ENCODE measurements at places on chromosomes 4 and X.

GRCh38 chrX:40468033-40468846 is 112.5 kb upstream of the ATP6AP2 start:
- DNase-seq = no peak

- DNase-seq = no peak
Observed at GRCh38 chr4:139282721-139283075, 2.7 kb upstream of the MGARP start.

DNA sequence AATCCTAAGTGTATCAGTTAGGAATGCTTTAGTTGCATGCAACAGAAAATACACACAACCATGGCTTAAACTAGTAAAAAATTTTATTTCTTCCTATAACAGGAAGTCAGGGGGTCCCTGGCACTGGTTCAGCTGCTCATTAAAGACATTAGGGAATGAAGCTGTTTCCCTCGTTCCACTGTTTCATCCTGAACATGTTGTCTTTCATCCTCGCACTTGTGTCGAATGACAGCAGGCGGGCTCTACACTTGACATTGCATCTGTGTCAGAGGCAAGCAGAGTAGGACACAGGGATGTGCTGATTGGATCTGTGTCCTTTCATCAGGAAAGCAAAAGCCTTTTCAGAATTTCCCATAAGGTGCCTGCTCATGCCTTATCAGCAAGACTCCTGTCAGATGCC is 22.8 kb upstream of the C1QTNF7 start:
- DNase-seq = no peak

- no peak for DNase-seq
Observed at GRCh38 chr4:70768301-70768948, 46.7 kb downstream of the RUFY3 start.

GRCh38 chr4:5184606-5185005 is 133.3 kb downstream of the STK32B start:
- DNase-seq = no peak

DNA sequence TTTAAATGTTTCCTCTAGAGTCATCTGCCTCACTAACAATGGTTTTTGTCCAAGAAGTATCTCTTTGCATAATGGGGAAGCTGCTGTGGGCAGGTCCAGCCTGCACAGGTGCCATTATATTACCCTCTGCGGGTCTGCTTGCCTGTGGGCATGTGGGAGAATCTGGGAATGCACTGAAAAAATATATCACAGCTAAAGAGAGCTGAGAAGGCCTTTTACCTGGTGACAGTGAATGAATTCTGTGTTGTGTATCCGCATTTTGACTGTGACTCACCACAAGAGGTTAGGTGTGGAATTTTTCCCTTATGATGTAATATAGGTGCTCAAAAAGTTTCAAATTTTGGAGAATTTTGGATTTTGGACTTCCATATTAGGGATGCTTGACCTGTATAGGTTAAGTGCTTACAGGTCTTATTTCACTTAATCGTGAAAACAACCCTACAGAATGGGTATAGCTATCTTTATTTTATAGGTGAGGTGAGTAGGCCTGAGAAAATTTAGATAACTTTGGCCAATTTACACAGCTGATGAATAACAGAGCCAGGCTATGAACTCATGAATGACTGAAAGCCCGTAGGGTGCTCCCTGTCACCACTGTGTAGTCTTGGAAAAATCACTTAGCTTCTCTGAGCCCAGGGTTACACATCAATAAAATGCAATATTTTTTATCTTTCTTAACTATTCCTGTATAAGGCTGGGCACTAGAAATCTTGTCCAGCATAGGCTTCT is 198.0 kb upstream of the EPHA5 start:
- no peak for DNase-seq

GRCh38 chr4:150578745-150579501 is 3.0 kb upstream of the MAB21L2 start:
- DNase-seq = no peak

DNA sequence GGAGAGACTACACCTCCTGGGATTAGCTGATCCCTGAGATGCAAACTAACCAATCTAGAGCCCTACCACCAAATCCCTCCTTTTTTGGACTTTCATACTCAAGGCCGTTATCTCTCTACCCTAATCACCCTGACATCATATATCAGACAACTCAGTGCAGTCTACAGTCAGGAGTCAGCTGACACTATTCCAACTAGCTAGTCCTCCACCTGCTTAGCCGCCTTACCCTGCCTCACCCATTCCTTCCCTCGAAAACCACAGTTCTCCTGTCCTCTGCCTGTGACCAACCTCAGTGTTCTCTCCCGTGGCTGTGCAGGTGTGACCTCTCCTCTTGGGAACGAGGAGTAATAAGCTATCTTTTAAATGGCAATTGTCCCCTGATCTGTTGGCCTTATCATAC is 1.8 kb upstream of the PPEF2 start:
- DNase-seq = no peak

GRCh38 chr4:1512738-1513660 is 106.8 kb upstream of the NKX1-1 start:
- no peak for DNase-seq

- no peak for DNase-seq
Observed at GRCh38 chr4:8723222-8723980, 130.8 kb downstream of the CPZ start.

DNA sequence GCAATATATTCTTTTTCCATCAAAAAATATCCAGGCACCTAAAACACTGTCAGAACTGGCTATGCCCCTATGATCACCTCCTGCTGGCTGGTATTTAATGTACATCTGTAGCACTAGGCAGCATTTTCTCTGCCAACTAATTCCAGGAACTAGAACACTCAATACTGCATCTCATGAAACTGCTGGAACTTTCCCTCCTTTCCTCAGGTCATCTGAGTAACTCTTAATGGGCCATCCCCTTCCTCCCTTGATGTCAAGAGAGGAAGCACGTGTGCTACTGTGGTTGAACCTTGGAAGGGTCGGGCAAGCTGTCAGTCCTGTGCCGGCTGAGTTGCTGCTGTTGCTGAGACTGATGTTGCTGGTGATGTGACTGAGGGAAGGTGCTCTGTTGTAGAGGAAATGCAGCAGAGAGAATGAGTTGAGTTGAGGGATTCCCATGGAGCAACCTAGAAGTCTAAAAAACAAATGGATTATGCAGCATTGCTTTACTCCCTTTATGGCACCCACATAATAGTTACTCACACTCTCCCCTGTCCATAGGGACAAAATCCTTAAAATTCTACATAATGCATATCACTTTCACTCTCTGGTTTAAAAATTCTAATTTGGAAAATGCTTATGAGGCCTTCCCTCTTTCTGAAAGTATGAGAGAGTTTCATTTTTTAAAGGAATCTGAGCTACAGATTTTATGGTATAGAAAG is 39.5 kb downstream of the TMEM165 start:
- no peak for DNase-seq

DNA sequence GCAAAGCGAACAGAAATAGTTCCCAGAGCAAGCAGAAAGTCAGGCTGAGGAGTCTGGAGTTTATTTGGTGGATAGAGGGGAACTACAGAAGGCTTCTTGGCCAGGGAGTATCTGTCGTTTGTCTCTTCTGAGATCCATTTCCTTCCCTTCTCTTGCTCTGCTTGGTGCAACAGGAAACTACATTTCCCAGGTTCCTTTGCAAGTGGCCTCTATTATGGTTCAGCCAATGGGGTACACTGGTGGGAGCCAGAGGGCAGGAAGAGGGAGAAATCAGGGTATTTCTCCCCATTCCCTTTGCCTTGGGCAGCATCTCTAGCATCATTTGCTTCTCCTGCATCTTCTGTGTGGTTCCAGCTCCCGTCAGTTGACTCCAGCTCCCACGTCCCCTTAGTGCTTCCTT is 142.1 kb downstream of the BCOR start:
- DNase-seq = no peak

GRCh38 chr4:18513861-18514260 is 492.3 kb upstream of the LCORL start:
- DNase-seq = no peak

DNA sequence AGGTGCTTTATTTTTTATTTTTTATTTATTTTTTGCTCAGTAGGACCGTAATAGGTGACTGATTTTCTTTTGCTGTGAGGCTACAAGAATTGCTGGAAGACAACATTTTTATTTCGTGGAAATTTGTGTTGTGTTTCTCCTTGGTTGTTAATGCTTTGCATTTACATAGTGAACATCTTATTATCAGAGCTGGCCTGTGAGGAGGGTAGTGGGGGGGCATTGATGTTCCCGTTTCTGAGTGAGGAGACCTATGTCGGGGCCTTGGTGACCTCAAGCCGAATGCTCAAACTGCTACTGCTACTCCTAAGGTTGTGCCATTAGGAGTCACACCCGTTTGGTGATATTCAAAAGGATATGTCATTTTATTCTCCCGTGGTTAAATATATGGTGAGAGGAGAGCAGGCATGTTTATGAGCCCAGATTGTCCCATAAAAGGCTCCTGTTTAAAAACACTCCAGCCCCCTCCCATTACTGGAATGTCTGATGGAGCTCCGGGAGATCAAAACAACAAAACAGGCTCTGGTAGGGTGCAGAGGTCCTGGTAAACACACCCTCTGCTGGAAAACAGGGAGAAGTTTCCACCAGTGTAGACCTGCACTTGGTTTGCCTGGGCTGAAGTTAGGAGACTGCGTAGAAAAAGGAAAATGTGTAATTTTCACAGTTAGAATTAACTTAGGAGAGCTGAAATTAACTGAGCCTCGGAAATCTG is 5.6 kb downstream of the PDGFRA start:
- no peak for DNase-seq

- DNase-seq = no peak
Observed at GRCh38 chrX:16914058-16914457, 32.4 kb upstream of the REPS2 start.

DNA sequence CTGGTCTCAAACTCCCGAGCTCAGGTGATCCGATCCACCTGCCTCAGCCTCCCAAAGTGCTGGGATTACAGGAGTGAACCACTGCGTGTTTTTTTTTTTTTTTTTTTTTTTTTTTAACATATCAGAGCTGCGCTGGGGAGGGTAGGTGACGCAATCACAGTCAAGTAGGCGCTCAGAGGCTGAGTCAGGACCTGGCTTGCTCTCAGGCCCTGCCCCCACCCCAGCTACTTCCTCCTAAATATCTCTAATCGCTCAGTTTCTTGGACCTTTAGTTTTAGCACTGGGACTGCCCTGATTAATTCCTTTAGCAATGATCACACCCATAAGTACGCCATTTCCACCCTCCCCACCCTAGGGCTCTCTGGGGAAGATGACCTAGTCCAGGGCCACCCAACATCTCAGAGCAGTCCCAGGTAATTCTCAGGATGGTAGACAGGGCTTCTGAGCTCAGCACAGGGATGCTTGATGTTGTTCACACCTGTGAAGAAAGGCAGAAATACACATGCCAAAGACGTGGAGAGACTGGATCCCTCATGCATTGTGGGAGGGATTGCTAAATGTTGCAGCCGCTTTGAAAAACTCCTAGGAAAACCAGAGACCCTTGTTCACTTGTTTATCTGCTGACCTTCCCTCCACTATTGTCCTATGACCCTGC is 50.2 kb downstream of the DDX3X start:
- peak; percentile 10 for DNase-seq
